ENCODE measurements at places on chromosomes 6 and 20.

- no peak for DNase-seq
Measured at GRCh38 chr6:137036566-137037300, 8.0 kb downstream of the IL20RA start.

- DNase-seq = no peak
Measured at GRCh38 chr6:22025468-22026163, 271.2 kb downstream of the PRL start.

DNA sequence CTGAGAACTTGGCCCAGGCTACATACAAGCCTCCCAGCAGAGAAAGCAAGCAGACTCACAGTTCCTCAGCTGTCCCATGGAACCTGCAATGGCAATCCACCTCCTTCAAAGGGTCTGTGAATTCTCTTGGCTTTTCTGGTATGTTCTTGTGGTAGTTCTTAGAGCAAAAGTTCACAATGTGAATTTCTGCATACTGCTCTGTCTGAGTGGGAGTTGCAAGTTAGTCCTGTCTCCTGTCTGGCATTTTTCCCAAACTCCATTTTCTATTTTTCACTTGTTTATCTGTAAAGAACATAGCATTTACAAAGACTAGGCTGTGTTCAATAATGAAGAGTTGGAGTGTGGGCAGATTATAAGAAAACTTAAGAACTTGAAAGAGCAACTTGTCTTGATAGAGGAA, 269.9 kb downstream of the BCKDHB start:
- no peak for DNase-seq

- no peak for DNase-seq
Measured at GRCh38 chr20:44035924-44036323, 121.3 kb downstream of the TOX2 start.

DNA sequence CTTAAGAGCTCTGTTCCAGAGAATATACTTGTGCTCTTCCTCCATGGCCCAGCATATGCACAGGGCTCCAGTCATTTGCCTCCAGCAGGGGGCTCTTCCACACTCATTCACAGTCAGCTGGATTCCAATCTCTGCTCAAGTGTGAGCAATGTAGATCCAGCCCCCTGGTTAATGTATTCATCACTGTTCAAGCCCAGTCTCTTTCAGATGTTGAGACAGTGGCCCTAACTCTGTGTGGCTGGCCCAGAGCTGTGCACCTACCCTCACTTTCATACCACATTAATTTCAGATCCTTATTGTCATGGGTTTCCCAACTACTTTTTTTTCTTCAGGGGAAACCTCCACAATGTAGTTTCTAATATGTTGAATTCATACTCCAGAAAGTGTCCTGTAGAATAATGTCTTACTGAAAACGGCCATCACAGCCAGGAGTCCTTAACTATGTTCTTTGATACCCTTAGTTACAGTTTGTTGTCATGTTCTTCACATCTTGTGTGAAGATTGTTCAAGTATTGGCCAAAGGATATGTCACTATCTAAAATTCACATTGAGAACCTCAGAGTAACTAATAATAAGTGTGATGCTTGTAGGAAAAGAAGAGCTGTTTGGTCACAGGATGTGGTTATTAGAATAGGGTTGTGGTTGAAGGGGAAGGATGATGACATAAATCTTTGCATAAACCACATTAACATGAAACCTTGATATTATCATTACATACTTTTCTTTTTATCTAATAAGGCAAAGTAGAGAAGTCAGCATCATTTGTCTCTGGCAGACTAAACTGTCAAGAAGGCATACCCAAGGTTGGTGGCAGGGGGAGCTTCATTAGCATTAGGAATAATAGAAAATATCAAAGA, 14.4 kb upstream of the HLA-DQA1 start:
- DNase-seq = peak; percentile 24

GRCh38 chr20:15597306-15597705, 975.9 kb downstream of the KIF16B start:
- no peak for DNase-seq

DNA sequence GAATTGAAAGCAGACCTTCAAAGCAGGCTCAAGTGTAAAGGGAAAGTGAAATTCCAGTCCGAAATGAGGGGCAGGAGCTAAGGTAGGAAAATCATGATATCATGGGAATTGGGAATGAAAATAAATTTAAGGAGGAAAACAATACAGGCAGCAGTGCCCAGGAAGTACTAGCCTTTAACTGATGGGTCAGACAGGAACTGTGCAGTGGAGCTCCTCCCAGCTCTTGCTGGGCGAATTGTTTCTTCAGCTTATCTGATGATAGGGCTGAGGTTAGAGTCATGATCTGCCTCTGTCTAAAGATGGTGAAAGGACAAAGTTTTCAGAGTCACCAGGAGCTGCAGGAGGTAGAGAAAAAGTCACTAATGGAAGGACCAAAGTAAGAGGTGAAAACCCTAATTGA, 457.9 kb upstream of the PTCHD4 start:
- DNase-seq = no peak

DNA sequence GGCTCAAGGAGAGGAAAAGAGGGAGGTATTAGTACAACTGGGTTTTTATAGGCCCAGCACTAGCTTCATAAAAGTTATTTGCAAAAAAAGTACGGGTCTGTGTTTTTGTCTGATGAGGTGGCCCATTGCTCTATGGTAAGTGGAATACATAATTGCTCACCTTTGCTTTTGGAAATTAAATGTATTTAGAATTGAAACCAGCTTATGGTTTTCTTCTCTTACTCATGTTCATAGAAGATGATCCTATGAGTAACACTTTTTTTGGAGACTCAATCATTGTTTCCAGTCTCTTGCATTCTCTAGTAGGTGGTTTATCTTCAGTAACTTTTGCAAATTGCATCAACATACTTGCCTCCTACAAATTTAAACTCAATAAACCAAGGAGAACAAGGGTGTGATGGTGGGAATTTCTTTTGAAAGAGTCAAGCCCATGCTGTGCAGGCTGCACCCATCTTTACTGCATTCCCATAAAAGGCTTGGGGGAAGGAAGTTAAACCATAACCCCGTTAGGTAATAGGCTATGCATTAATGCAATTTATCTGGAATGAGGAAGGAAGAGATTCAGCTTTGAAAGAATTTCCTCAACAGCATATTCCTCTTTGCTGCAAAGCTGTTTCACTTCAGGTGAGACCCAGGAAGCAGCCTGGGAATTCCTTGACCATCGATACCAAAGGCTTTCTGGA, 48.5 kb upstream of the EDN1 start:
- DNase-seq = no peak

GRCh38 chr20:53439616-53440015, 154.0 kb downstream of the ZNF217 start:
- DNase-seq = no peak
